ENCODE measurements at places on chromosomes 1 and 21.

DNA sequence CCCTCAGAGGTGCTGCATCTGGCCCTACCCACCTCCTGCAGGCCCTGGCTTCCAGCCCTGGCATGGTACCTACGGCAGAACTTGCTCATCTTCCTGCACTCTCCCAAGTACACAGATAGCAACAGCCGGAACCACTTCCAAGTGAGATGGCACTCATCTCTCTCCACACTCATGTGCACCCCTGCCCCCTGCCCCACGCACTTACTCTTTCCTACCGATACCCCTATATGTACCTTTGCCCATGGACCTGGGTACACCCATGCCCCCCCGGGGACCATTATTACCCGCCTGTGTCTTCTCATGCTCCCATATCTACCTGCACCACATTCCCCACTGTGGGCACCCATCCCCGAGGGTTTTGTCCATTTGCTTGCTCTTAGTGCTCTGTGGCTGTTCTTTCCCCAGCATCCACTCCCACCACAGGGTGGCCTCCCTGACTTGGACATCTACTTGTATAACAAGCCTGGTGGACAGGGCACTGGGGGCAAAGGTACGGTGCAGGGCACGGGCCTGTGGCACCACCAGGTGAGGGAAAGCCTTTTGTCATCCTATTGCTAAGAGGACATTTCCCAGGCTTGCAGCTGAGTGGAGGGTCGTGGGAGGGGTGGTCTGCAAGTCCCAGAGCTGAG, 14.7 kb downstream of the HYI start:
- DNase-seq = no peak

- no peak for DNase-seq
Measured at GRCh38 chr1:50995651-50996050, 25.6 kb downstream of the CDKN2C start.

DNA sequence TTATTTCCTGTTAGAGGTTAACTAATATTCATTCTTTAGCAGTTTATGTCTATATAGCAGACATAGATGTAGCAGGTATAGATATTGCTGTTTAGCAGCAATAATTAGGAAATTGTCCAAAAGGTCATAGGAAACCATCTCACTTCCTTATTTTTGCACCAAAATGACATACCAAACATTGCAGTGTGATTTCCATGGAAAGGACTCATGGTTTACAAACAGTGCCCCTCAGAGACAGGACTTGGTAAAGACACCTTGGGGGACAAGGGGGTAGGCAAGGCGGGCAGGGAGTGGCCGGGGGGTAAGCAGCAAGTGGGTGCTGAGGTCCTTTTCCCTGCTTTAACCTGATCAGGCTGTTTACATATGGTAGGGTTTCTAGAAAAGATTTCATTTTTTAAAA, 30.5 kb downstream of the BATF3 start:
- no peak for DNase-seq

GRCh38 chr1:7702365-7702764, 68.7 kb upstream of the VAMP3 start:
- no peak for DNase-seq

GRCh38 chr1:5662744-5663126, 329.5 kb downstream of the NPHP4 start:
- DNase-seq = no peak

- no peak for DNase-seq
Measured at GRCh38 chr1:41482001-41482765, 2.3 kb downstream of the EDN2 start.

DNA sequence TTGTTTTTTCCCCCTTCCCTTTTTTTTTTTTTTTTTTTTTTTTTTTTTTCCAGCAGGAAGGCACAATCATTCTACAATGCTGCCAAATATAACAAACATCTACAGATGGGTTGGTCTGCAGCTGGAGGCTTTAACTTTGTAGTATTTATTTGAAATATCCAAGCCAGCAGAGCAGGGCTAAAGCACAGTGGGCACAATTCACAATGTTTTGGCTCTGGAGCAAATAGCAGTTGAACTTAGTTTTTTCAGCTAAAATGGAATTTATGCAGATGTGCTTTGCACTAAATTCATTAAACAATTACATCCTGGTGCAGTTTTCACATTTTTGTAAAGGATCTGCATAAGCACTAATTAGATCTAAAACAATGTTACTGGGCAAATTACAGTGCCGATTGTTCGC, 39.8 kb upstream of the ZBTB18 start:
- no peak for DNase-seq

DNA sequence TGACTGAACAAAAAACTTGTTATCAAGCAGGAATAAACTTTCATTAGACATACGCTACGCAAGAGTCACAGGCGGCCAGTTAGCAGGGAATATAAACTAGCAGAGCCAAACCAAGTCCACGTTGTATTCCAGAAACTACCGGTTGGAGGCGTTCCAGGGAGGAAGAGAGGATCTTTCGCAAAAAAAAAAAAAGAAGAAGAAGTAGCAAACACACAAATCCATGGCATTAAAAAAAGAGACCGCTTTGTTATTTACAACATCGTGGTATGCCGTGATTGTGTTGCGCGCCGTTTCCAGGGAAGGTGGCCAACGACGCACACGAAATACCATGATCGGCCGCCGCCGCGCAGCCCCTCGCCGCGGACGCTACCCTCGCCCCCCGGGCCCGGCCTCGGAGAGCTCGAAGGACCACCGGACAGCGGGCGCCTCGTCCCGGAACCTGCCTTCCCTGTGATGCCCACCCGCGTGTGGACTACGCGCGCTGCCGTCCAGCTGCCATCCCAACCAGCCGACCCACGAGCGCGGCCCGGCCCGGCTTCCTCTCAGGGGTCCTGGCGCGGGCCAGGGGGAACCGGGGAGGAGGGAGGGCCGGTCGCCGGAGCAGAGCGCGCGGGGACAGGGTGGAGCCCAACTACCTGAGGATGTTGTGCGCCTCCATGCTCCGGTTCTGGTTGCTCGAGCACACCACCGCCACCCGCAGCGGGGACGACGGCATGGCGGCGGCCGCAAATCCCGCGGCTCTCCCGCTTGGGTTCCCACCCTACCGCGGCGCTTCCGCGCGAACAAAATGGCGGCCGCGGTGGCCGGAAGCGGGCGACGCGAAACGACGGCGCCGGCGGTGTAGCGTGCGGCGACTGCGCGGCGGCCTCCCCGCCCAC, 581 bp downstream of the SSU72 start:
- DNase-seq = peak; percentile 39

GRCh38 chr1:212188599-212189351, 96.4 kb upstream of the PPP2R5A start:
- no peak for DNase-seq

DNA sequence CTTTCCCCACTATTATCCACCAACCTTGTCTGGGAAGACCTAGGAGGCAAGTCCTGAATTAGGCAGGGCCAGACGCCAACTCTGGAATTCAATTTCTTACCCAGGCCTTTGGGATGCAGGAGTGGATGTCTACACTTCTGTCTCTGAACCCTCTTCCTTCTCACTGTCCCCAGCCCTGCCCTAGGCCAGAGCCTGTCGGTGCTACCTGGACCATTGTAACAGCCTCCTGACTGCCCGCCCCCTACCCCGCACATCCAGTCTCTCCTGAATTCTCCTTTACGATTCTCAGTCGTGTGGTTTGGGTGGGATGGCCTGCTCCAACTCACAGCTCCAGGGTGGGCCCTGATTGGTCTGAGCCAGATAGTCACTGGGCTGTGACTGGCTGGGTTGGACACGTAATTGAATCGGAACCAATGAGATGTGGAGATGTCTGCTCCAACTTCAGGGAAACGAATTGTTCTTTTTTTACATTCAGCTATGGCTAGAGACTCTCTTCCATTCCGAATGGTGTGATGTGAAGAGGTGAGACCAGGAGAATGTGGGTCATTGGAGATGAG, 304.6 kb downstream of the PTPRU start:
- DNase-seq = no peak

DNA sequence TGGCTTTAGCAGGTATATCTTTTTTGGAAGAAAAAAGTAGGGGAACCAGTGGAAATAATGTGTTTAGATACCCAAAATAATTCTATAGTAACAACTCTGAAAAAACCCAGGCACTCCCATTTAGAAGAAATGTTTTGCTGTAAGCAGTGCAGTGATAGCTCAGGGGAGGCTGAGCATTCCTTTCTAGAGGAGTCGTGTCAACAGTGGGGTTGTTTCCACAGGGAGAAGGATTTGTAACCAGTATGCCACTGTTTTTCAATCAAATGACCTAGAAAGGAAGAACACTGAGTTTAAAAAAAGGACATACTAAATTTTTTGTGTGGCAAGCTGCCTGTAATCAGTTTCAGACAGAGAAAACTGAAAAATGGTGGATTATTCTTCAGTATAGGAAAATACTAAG, 2.4 kb downstream of the PGD start:
- DNase-seq = no peak

- DNase-seq = no peak
Measured at GRCh38 chr21:15430577-15430976, 299.2 kb upstream of the USP25 start.

- no peak for DNase-seq
Measured at GRCh38 chr1:76006234-76006633, 68.3 kb upstream of the ST6GALNAC3 start.
